ENCODE measurements at places on chromosomes 3 and 15.

DNA sequence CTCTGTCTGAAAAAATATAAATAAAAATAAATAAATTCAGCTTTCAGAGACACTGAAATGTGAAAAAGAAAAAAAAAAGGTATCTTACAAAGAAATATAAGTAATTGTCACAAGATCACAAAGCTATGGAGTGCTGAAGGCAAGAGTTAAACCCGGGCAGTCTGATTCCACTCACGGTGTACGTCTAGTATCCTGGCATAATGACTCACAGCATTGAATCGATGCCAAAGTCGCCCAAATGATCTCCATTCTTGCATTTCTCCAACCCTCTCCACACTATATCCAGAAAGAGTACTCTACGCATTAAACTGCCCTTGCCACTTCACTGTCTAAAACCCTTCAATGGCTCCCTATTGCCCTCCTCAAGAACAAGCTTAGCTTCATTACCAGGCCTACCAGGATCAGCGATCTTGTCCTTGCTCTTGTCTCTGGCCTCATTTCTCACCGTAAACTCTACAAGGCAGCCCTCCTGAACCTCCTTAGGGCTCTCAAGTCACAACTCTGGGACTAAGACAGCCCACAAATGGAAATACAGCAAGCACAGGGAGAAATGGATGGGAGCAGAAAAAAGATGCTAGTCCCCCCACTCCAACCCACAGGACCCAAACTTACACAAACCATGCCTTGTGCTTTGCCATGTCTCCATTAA lies 7.7 kb downstream of the SUCLG2 start:
- peak; percentile 34 for DNase-seq

DNA sequence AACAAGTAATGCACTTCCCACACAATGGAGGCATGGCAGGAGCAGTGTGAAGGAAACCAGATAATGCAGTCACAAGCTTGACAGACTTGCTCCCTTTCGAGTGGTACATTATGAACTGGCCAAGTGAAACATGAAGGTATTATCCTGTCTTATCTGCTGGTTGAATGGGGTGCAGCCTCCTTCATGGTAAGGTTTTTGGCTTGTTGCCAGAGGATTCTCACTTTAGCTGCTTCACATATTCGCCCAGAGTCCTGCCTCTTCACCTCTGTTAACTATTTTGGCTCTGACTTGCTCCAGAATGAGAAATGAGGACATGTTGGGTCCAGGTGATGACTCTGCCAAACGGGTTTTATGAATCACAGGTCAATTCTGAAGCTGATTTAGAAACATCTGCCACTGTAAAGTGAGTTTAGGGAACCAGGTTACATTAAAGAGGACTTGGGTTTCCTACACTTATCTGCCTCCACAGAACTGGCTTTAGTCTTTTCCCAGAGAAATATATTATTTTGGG lies 19.5 kb upstream of the CCDC39 start:
- DNase-seq = peak; percentile 65

DNA sequence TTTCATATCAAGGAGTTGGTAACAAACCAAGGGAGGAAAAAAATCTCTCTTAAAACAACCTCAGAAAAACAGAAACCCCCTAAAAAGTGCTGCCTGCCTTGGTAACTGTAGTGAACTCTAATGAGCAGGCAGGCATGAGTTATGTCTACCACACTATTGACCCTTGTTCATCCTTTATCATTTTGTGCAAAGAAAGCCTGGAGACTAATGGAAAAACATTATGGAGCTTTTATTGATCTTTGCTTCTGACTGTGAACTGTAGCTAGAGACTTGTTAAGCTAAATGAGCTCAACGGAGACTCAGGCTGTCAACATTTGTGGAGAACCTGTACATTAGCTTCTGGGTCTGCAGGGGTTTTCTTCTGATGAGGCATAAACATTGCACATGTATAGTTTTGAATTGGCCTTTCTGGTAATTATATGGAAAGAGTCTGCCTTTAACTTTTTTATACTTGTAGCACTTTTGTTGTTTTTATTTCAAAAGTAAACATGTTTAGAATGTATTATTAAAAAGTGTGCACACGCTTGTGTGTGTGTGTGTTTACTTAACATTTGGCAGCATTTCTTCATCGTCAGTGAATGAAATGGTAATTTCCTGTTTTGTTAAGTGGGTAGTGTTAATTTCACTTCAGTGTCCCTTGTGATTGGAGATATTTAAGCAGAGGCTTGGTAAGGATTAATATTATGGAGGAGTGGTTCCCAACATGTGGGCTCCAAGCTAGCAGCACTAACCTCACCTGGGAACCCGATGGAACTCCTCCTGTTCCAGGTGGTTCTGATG lies 15.9 kb upstream of the SPTSSB start:
- DNase-seq = no peak

DNA sequence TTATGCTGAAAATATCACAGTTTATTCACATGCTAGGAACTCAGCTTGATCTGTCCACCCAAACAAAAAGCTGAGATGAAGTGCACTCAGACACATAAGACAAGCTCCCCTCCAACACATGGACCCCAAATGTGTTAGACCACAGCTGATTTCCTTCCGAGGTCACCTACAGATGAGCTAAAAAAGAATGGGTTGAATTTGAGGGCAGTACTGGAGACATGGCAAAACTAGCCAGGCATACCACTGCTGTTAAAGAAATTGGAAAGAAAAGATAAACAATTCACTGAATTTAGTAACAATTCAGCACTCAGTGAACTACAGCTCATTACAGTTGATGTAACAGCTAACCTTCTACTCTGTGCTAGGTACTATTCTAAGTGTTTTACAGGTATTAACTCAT lies 15.5 kb downstream of the PARP9 start:
- no peak for DNase-seq

- no peak for DNase-seq
These were observed 224.7 kb upstream of the TBC1D5 start for GRCh38 chr3:17967111-17967510.

GRCh38 chr15:35834866-35835265 lies 288.9 kb upstream of the DPH6 start:
- DNase-seq = no peak

GRCh38 chr3:15858547-15859506 lies 61.0 kb upstream of the ANKRD28 start:
- DNase-seq = peak; percentile 47

DNA sequence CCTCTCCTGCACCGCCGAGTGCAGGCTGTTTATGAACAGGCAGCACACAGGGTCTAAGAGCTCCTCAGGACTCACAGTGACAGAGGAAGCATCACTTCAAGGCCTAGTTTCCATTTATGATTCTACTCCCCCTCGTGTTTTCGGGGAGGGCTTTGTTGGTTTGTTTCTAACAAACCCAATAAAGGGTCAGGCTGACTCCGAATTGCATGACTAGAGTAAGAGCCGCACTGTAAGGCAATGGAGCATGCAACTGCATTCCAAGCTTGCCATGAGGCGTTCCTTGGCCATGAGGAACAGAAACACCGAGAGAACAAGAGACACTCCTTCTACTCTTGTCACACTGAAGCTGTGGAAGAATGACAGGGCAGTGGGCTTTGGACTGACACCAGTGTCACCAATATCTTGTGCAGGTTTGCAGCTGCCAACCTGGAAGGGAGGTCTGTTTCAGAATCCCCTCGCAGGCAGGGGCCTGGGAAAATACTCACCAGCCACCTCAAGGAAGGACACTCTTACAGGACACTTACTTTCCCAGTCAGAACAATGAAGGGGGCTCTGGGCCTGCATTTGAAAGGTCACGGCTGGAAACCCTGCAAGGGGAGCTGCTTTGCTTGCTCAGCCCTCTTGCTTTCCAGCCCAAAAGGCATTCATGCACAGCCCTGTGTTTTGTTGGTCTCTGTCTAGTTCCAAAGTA lies 96.8 kb downstream of the ADAMTS17 start:
- no peak for DNase-seq

- peak; percentile 49 for DNase-seq
These were observed 80.6 kb downstream of the ULK4 start for GRCh38 chr3:41881233-41881821.

DNA sequence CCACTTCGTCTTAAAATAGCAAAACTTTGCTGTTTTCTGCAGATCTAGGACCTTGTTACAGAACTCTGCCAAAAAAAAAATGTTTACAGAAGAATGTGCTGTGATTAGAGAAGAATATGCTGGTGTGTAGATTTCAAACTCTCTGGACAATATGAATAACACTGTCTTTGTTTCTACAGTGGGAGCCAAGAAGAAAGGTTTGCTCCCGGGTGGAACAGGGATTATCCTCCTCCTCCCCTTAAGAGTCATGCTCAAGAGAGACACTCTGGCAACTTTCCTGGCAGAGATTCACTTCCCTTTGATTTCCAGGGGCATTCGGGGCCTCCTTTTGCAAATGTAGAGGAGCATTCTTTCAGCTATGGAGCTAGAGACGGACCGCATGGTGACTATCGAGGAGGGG lies 27.3 kb downstream of the RBM6 start:
- no peak for DNase-seq

GRCh38 chr3:119305286-119305685 lies 11.1 kb downstream of the ARHGAP31 start:
- DNase-seq = no peak

GRCh38 chr3:99508191-99508590 lies 130.2 kb upstream of the COL8A1 start:
- DNase-seq = no peak

- DNase-seq = no peak
These were observed 58.7 kb downstream of the EFCAB12 start for GRCh38 chr3:129369711-129370110.

- DNase-seq = peak; percentile 2
These were observed 71.9 kb upstream of the FEZF2 start for GRCh38 chr3:62445275-62445674.

GRCh38 chr3:186425788-186426730 lies 64.0 kb upstream of the DGKG start:
- peak; percentile 62 for DNase-seq

DNA sequence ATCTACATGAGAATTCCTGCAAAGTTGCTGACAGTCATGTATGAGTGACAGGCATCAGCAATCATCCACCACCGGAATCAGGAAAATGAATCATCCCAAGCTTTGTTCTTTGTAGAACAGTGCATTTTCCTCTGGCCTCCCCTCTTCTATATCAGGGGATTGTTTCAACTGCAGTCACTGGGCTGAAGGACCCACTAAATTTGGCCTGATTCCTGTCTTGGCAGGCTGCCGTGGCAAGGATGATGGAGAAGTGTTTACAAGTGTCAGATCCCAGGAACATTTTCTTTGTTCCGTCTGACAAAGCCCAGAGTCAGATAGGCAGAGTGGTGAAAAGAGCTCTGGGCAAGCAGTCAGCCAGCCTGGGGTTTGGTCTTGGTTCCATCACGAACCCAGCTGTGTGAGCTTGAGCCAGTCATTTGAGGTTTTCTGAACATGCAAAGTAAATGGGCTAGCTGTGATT lies 175.1 kb upstream of the TSC22D2 start:
- DNase-seq = peak; percentile 70

DNA sequence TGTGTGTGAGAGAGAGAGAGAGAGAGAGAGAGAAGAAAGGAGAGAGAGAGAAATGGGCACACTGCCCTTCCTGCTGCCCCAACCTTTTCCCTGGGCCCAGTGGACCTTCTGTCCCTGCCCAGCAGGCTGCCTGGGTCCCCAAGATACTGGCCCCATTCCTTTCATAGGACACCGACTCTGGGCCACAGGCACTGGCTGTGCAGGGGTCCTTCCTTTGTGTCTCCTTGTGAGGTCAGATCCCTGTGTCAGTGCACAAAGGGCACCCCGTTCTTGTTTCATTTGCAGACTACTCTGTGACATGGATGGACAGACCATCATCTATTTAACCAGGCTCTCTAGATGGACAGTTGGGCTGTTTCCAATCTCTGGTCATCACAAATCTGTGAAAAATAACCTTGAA lies 21.3 kb upstream of the KLF13 start:
- DNase-seq = no peak

GRCh38 chr15:60389261-60390077 lies 8.3 kb downstream of the ANXA2 start:
- no peak for DNase-seq
